Activated gamma-delta T cell treated with Interleukin-2 at 50 U/mL for 16 hours (primary cell): ENCODE measurements at places on chromosomes 1 and 21.
A peak's percentile ranks its signal among the peaks of the same experiment; 100 is the strongest.

DNA sequence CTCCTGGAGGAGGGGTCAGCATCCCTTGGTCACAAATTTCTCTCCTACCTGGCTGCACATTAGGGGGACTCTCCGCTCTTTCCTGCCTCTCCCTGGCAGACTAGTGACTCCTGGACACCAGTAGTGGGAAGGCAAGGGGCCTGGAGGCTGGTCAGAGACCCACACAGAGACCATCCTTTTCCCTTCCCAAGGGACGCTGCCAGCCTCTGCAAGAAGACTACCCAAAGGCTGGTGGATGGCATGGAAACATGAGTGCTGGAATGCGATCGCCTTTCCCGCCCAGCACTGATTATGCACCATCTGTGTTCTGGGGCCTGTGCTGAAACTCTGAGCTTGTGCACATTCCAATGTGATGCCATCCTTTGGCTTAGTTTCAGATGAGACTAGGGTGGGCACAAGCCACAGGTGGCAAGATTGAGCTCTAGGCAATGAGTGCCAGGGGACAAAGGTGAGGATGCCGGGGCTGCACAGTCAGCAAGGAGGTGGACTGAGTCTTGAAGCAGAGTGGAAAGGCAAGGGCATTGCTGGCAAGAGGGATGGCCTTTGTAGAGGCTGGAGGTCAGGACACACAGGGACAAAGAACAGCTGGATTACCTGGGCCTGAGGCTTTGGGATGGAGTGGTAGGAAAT, 12.6 kb upstream of the EPS8L3 start:
- no peak for DNase-seq

- DNase-seq: no peak
Observed at GRCh38 chr1:181818459-181818858, 243.1 kb downstream of the ZNF648 start.

GRCh38 chr1:42945164-42945563, 13.5 kb downstream of the SLC2A1 start:
- DNase-seq: no peak

- no peak for DNase-seq
Observed at GRCh38 chr1:115337276-115337632, 795 bp downstream of the NGF start.

- DNase-seq: no peak
Observed at GRCh38 chr1:221174330-221174993, 295.2 kb downstream of the HLX start.

DNA sequence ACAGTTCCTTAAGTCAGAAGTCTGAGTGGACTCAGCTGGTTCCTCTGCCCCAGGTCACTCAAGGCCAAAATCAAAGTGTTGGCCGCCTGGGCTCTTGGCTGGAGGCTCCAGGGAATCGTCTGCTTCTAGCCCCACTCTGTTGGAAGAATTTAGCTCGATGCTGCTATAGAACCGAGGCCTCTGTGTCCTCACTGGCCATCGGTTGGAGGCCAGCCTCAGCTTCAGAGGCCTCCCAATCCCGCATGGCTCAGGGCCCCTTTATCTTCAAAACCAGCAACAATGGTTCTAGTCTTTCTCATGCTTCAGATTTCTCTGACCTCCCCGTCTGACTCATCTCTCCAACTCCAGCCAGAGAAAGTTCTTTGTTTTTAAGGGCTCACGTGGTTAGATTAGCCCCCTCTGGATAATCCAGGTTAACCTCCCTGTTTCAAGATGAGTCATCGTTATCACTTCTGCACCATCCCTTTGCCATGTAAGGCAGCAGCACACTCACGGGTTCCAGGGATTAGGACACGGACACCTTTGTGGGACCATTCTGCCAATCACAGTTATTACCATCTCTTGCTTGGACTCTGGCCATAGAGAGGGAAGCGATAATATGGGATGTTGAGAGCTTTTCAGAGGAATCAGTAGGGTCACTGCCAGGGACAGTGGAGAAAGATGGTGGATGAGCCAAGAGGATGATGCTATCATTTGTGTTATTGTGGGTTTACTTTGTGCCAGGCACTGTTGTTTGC, 13.6 kb downstream of the FHAD1 start:
- DNase-seq: no peak

GRCh38 chr1:230807561-230808280, 60.5 kb downstream of the CAPN9 start:
- no peak for DNase-seq

DNA sequence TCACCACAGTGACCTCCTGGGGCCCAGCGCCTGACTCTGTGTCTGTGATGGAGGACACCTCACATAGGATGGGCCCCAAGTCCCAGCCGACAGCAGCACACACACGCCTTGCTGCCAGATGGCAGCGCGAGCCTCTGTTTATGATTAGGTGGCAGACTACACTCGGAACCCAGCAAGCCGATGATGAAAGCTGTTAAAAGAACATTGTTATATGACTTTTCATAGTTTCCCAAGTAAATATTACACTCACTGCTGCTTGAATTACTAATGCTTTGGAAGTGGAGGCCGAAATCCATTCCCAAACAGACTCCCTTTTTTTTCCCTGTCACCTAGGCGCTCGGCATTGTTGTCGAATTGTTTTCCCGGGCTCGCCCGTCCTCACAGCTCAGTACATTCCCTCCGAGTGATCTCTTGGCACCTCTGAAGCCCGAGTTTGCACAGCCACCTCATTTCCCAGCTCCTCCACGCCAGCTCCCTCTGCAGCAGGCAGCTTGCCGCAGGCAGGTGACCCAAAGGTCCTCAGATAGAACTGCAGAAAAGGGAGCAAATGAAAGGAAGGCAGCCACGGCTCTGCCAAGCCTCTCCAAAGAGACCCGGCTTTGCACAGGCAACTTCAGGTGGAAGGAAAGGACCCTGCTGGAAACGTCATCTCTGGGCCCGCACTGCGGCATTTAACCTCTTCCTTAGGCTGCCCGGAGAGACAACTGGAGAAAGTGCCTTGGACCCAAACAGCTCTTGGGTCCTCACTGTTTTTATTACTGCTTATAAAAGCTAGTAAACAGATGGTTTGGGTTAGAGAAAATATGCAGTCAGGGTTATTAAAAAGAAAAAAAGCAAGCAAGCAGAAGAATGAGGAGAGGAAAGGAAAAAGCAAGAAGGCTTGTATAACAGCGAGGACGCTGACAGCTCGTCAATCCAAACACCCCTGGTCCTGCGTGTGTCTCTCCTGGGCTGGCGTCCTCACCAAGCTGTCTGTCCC, 72.2 kb upstream of the SLC25A33 start:
- DNase-seq: no peak

DNA sequence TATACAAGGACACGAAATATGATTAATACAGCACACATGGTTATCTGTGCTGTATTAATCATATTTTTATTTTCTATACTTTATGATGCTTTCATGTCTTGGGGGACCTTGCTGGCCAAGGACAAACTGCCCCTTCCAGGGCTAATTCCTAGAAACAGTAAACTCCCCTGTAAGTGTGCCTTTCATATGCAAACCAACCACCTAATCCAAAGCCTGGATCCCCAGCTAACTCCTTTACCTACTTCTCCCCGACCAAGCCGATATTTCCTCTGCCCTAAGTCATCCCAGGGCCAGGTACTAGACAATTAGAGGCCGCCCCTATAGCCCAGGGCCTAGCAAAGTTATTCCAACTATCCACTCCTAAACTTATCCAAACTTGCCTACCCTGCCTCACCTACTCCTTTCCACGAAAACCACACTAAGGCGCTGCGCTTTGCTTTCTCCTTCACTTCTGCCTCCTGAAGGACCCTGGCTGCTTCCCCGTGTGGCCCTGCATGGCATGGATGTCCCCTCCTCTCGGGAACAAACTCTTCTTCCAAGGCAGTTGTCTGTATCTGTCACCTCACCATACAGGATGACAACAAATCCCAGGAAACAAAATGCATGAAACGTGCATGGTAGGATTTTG, 10.2 kb downstream of the SH3BP5L start:
- DNase-seq: no peak

- no peak for DNase-seq
Observed at GRCh38 chr1:37656026-37656425, 21.3 kb upstream of the RSPO1 start.

GRCh38 chr1:212852105-212852688, 4.7 kb upstream of the SPATA45 start:
- DNase-seq: no peak

DNA sequence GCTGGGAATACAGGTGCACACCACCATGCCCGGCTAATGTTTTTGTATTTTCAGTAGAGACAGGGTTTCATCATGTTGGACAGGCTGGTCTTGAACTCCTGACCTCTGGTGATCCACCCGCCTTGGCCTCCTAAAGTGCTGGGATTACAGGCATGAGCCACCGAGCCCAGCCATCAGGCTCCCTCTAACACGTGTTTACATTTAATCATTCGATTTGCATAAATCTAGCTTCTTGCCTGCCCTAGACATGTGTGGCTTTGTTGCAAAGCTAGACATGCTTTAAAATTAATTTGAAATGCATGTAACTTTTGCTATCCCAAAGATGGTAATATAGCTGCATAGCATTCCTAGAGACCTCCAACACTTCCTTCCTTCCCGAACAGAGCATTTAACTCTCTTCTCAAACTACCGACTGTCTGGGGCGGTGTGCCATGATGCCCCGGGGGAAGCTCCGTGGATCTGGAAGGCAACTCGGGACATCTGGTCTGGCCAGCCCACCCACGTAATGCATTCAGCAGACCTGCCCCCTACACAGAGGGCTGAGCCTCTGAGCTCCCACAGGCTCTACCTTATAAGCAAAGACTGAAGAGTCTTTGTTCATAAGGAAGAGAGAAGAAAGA, 34.6 kb upstream of the NID1 start:
- DNase-seq: no peak

DNA sequence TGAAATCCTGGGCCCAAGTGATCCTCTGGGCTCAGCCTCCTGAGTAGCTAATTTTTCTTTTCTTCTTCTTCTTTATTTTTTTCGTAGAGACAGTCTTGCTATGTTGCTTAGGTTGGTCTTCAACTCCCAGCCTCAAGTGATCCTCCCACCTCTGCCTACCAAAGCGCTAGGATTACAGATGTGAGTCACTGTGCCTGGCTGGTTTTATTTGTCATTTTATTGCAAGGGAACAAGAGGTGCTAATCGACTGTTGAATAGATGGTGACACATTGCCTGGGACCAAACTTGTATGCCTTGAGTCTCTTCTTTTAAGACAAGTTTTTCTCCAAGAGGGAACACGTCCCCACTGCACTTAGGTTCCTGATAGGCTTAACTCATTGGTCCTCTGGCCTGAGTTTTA, 20.0 kb upstream of the KLHDC8A start:
- no peak for DNase-seq

- DNase-seq: no peak
Observed at GRCh38 chr1:155272466-155273342, 600 bp downstream of the CLK2 start.

DNA sequence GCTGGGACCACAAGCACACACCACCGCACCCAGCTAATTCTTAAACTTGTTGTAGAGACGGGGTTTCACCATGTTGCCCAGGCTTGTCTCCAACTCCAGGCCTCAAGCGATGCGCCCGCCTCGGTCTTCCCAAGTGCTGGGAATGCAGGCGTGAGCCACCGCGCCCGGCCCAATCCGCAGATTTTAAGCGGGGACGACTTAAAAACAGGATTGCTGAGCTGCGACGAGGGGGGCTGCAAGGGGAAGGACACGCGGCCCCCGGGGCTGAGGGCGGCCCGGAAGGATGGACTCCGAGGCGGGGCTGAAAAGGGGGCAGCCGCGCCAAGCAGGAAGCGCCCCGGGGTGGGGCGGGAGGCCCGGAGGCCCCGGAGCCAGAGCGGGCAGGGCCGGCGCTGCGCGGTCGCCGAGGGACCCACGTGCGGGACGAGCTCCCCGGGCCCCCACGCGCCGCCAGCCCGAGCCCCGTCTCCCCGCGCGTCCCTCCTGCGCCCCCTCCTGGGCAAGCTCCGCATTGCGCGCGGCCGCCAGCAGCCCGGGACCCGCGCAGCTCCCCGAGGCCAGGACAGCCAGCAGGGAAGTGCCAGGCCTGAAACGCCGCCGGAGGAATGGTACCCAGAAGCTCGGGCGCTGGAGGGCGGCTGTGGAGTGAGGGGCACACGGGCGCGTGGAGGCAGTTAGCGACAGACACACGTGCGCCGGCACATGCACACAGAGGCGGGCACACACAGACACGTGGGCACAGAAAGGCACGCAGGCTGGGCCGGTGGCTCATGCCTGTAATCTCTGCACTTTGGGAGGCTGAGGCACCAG, 5.5 kb upstream of the PRKCZ start:
- DNase-seq: peak; percentile 75

DNA sequence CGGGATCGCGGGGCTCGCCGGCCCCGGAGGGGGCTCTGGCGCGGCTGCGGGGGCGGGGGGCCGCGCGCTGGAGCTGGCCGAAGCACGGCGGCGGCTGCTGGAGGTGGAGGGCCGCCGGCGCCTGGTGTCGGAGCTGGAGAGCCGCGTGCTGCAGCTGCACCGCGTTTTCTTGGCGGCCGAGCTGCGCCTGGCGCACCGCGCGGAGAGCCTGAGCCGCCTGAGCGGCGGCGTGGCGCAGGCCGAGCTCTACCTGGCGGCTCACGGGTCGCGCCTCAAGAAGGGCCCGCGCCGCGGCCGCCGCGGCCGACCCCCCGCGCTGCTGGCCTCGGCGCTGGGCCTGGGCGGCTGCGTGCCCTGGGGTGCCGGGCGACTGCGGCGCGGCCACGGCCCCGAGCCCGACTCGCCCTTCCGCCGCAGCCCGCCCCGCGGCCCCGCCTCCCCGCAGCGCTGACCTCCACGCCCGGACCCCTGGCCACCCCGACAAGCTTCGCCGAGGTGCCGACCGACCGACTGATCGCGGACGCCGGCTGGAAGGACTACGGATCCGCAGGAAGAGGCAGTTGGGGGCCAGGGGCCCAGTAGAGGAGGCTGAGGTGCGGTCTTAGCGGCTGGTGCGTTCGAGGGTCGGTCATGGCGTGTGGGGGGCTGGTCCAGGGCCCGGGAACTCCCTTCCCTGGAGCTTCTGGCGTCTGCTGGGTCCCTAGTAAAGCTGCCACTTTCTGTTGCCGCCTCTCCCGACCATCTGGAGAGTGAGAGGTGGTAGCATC, 711 bp downstream of the TRNP1 start:
- DNase-seq: no peak

GRCh38 chr1:103561643-103562395, 9.6 kb upstream of the AMY2B start:
- DNase-seq: no peak
